ENCODE measurements at places on chromosomes 7 and 10.

DNA sequence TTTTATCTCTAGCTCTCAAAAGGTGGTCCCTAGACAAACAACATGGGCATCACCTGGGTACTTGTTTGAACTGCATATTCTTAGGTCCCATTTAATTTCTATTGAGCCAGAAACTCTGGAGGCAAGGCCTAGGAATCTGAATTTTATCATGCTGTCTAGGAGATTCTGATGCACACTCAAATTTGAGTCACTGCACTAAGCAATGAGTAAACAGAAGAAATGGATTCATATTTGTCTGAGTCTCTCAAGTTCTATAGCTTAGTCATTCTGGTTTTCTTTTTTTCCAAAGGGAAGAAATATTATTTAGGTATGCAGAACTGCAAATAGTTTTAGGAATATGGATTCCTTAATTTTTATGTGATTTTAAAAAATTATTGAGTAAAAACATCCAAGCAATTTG lies 185.5 kb downstream of the SEMA3A start:
- DNase-seq: no peak

GRCh38 chr10:51137756-51138529 lies 63.7 kb downstream of the PRKG1 start:
- DNase-seq: no peak

- DNase-seq: no peak
Measured at GRCh38 chr7:116512520-116513188, 12.2 kb upstream of the CAV1 start.

GRCh38 chr10:5395168-5395567 lies 9.5 kb downstream of the TUBAL3 start:
- DNase-seq: no peak

GRCh38 chr10:129958629-129959543 lies 5.2 kb downstream of the EBF3 start:
- no peak for DNase-seq

GRCh38 chr10:130607366-130607765 lies 471.2 kb downstream of the GLRX3 start:
- DNase-seq: no peak

DNA sequence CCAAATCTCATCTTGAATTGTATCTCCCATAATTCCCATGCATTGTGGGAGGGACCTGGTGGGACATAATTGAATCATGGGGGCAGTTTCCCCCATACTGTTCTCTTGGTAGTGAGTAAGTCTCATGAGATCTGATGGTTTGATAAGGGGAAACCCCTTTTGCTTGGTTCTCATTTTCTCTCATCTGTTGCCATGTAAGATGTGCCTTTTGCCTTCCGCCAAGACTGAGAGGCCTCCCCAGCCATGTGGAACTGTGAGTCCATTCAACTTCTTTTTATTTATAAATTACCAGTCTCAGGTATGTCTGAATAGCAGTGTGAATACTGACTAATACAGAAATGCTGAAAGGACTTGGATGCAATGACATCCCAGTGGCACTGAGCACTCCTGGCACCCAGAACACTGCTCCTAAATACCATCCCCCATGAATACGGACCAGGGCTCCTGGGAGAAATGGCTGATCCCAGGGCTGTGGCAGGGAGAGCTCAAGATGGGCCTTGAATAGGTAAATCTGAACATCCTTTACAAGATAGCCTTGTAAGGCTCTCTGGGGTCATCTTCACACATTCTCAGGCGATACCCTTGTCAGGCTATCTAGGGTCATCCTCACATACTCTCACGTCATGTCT lies 19.4 kb downstream of the ZFAND2A start:
- no peak for DNase-seq

GRCh38 chr7:96346293-96346953 lies 24.5 kb upstream of the SLC25A13 start:
- no peak for DNase-seq

DNA sequence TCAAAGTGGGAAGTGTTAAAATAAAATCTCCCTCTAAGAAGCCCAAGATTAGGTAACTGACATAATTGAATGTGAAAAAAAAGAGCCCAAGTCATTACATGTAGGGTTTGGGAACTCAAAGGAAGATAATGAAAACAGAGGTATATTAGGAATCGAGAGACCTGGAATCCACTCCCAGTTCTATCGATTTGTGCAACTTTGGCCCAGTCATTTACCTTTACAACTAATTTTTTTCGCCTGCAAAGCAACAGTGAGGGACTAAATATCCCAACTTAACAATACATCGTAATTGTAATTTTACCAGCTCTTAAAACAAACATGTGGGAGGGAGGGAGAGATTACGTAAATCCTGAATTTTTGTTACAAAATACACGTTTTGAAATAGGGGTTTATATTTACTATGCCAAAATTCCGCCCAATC lies 1.4 kb downstream of the MINDY3 start:
- no peak for DNase-seq

DNA sequence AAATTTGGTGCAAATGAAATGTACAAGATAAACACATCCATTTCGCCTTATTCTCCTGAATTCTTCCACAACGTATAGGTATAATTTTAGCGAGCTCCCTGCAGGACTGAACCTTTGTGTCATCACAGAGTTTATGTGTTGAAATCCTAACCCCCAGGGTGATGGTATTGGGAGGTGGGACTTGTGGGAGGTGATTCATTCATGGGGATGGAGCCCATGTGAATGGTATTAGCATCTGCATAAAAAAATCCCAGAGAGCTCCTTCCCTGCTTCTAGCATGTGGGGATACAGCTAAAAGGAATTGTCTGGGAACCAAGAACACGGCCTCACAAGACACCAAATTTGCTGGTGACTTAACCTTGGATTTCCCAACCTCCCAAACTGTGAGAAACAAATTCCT lies 741.4 kb upstream of the VSTM2A start:
- no peak for DNase-seq

GRCh38 chr7:155972651-155973390 lies 160.6 kb upstream of the SHH start:
- no peak for DNase-seq

- no peak for DNase-seq
Measured at GRCh38 chr7:26777385-26777784, 87.0 kb downstream of the SKAP2 start.

DNA sequence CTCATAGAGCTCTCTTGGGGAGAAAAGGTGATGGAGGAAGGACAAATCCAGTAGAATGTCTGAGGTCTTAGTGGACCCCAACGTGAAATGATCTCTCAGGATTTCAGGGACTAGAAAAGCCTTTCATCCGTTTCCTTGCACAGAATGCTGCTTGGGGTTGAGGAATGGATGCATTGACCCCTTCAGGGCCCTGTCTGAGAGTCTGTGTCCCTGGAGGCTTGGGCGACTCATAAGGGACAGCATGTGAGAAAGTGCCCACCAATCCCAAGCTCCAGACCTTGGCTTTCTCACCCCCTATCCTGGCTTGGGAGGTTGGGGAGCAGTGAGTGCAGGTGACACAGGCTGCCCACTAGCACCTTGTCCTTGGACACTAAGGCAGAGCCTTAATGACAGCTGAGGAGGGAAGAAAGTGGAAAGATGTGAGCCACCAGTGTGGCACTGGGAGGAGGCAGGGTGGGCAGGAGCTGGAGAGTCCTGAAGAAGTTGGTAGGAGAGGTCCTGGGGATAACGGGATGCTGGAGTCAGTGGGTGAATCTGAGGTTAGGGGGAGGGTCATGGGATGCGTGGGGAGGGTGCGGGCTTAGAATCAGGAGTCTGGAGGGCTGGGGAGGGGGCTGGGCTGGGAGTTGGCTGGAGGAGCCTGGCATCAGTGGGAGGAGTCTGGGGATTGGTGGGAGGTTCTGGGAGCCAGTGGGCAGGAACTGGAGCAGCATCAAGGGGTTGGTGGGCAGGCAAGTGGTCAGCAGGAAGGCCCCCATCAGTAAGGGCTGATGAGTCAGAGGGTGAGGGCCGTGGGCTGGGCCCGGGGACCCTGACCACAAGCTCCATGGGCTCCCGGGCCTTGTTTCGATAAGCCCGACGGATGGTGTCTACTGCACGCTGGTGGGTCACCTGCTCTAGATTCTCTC lies 8.6 kb downstream of the LZTS2 start:
- DNase-seq: no peak

DNA sequence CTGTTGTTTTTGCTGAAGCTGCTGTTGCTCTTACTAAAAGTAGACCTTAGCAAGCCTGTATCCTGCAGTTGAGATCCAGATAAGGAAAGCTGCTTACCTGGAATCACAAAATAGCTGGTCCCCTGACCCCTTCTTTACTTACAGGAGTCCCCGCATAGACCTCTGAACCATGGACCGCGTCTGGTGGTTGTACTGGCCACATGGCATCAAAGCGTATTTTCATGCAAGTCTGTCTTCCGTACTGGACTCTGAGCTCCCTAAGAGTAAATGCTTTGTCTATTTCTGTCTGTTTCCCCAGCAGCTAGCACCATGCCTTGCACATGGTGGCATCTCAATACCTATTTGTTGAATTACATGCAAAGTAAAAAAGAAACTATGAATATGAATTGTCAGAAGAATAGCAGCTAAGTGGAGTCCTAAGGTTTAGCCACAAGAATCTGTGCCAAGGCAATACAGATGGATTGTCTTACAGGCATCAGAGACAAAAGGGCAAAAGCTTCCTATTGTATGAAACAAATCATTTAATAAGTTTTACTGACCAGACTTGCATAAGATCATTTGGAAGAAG lies 159.2 kb downstream of the PAXIP1 start:
- DNase-seq: no peak

DNA sequence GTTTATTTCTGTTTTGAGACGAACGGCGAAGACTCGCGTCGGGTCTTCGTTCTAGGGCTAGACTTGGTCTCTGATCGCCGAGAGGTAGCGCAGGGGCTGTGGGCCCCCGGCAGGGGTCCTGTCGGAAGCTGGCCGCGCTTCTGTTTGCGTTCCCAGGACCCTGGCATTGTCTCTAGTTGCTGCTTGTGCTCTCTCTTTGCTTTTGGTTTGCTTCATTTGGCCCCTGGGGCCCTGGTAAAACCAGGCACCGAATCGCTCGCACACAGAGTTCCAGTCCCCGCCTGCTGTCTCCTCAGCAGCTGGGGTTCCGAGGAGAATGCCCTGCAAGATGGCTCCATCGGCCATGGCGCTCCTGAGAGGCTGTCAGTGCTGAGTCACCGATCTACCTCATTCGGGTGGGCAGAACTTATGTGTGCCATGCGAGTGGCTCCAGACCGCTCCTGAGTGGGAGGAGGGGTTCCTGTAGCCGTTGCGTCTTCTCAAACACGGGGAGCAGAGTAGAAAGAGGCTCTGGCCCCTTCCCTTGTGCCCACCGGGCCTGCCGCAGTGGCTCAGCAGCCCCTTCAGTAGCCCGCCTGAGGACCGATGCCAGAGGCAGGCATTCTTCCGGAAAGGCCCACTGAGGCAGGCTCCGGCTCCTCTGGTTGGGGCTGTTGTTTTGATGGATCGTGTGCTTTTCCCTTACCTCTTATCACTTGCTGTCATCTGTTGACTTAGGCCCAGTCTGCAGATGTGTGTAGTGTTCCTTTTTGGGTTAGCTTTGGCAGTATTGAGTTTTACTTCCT lies 826 bp downstream of the CHPF2 start:
- peak; percentile 62 for DNase-seq

DNA sequence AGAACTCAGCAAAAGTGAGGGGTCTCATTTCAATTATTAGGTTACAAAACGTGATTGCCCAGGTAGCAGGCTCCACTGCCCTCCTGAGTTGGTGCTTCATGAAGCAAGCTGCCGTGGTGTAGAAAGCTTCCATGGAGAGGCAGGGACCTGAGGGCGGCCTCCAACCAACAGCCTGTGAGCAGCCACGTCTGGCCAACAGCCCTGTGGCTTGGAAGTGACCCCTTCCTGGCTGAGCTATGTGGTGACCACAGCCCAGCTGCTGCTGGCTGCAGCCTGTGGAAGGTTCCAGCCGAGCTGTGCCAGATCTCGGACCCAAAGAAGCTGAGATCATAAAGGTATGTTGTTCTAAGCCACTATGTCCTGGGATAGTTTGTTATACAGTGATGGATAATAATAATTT lies 122.5 kb upstream of the KLF6 start:
- no peak for DNase-seq

DNA sequence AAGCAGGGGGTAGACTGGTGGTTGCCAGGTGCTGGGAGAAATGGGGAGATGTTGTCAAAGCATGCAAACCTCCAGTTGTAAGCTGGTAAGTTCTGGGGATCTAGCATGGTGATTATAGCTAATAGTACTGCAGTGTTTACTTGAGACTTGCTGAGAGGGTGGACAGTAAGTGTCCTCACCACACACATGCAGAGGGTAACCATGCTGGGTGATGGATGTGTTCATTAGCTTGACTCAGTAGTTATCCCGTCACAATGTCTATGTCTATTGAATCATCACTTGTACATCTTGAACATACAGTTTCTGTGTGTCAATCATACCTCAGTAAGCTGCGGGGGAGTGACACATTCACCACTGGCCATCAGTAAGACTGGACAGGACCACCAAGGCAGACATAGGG lies 42.1 kb downstream of the GSDME start:
- no peak for DNase-seq

GRCh38 chr10:73758704-73759511 lies 14.7 kb downstream of the SEC24C start:
- no peak for DNase-seq

- no peak for DNase-seq
Measured at GRCh38 chr7:73699370-73700068, 16.1 kb downstream of the BUD23 start.

DNA sequence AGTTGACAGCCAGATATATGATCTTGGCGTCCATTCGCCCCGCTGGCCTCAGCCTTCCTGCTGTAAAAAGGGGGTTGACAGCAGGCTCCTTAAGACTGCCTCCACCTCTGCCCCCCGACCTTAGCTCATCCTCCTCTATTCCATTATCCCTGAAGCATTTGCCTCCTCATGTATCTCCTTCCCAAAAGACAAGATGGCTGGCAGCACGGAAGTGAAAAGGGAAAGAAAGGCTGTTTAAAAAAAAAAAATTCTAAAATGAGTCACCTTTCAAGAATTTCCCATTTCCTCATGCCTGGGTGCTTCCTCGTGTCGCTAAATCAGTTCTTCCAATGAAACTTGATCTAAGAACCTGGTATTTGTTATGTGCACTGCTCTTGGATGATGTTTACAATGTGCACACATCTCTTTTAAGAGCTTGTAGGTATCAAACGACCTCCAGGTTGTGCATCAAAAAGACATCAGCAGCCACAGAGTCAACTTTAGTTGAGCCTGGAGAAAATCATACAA lies 1.7 kb downstream of the SCRN1 start:
- DNase-seq: no peak

GRCh38 chr7:14698239-14698638 lies 204.3 kb downstream of the DGKB start:
- DNase-seq: no peak
